Activated CD4-positive, alpha-beta T cell treated with anti-CD3 and anti-CD28 coated beads, Interleukin-2, amount 50 U/mL, for 48 hours (primary cell): ENCODE measurements at places on chromosomes 2 and 18.

DNA sequence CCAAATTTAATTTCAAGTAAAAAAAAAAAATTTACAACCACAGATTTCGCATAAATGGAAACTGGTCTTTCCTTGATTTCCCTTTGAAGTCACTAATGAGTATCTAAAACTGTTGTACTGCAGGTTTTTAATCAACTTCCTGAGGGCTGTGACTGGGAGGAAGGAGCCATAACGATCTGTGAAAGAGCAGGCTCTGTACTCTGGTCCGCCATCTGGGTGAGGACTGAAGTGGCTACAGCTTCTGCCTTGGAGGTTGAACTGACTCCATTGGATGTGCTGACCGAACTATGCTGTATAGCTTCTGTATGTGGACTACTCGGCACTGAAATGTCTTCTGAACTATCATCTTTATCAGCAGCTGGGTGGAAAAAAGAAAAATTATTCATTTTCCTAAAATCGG, 69.3 kb upstream of the CHN1 start:
- DNase-seq, result no peak

DNA sequence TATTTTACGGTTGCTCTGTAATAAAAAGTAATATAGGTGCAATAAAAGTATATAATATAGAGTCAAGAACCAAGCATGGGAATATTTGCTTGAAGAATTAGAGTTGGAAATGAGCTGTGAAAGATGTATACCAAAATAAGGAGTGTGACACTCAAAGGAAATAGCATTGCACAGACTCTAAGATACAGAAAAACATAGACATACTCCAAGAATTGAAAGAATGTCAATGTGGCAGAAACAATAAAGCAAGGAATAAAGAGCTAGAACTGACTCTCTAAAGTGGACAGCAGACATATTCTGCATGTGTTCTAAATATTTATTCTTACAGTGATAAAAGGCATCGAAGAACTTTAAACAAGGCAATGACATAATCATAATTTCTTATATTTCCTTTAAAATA, 561.1 kb upstream of the SETBP1 start:
- DNase-seq, result no peak

GRCh38 chr2:49719241-49719640, 564.9 kb upstream of the FSHR start:
- DNase-seq, result no peak

- DNase-seq, result no peak
Measured at GRCh38 chr18:55477860-55478581, 110.0 kb downstream of the TCF4 start.
